ENCODE measurements at places on chromosomes 7 and 10.

DNA sequence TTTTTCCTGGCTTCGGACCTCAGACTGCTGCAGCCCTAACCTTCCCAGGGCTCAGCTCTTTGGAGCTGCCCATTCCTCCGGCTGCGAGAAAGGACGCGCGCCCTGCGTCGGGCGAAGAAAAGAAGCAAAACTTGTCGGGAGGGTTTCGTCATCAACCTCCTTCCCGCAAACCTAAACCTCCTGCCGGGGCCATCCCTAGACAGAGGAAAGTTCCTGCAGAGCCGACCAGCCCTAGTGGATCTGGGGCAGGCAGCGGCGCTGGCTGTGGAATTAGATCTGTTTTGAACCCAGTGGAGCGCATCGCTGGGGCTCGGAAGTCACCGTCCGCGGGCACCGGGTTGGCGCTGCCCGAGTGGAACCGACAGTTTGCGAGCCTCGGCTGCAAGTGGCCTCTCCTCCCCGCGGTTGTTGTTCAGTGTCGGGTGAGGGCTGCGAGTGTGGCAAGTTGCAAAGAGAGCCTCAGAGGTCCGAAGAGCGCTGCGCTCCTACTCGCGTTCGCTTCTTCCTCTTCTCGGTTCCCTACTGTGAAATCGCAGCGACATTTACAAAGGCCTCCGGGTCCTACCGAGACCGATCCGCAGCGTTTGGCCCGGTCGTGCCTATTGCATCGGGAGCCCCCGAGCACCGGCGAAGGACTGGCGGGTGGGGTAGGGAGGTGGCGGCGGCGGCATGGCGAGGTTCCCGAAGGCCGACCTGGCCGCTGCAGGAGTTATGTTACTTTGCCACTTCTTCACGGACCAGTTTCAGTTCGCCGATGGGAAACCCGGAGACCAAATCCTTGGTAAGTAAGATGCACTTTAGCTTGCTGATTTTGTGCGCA lies at the start of gene PLXDC2:
Gene PLXDC2 (plus strand): TSS at position 22 of the 820 bp plus-strand sequence.
- DNase-seq = no peak

GRCh38 chr10:534047-534566 lies 155.4 kb downstream of the DIP2C start:
- DNase-seq = no peak

- DNase-seq = no peak
These were observed 120.0 kb downstream of the PPP1R9A start for GRCh38 chr7:95027234-95027872.

- no peak for DNase-seq
These were observed 28.5 kb upstream of the LOXL4 start for GRCh38 chr10:98296524-98296923.

DNA sequence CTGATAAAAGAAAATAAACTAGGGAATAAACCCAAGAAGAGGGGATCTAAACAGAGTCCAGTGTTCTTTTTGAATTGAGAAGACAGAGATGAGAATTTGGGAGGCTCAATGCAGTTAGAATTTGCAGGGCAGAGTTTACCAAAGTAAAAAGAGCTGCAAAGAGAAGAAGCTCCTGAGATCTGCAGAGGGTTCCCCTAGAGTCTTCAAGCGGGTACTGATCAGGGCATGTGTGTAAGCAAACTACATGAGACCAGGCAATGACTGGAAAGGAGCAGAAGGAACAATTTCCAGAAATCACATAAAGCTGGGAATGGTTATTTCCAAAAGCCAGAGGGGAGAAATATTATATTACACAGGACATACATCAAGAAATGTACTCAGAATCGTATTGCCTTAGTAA lies 58.1 kb upstream of the TES start:
- no peak for DNase-seq

GRCh38 chr10:129854796-129855705 lies 109.0 kb downstream of the EBF3 start:
- no peak for DNase-seq

- no peak for DNase-seq
These were observed 135.5 kb downstream of the LSMEM1 start for GRCh38 chr7:112616295-112616694.

DNA sequence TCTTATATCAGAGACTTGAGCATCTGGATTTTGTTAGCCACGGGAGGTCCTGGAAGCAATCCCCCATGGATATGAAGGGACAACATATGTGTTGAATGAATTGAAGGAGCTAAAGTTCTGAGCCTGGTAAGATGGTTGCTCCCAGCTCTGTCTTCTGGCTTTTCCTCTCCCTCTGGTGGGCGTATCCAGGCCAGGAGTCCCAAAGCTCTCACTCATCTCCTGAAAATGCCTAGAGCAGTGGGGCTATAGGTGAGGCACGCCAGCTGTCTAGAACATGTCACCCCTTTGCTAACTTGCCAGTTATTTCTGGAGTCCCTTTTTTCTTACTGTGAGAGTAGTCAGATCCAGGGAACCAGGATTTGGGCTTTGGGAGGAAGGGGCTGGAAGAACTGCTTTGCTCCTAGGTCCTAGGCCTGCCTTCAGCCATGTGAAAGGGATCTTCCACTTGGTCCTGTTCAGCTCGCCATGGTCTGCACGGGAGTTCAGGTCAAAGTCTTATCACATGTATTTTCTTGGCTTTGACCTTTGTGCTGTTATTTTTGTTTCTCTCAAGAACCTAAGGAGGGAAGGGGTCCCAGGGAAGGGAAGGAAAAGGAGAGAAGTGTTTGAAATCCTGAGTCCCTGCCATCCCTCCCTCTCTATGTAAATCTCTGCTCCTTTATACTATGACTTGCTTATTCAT lies 73.6 kb downstream of the MINPP1 start:
- no peak for DNase-seq

DNA sequence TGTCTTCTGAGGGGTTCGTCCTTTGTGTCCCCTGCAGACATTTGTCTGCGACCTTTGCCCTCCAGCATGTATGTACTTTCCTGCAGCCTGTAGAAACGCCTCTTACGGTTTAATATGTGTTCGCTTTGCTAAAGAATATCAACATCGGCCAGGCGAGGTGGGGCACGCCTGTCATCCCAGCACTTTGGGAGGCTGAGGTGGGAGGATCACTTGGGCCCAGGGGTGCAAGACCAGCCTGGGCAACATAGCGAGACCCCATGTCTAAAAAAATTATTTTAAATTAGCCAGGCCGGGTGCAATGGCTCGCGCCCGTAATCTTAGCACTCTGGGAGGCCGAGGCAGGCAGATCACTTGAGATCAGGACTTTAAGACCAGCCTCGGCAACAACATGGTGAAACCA lies 15.5 kb downstream of the ALKBH4 start:
- DNase-seq = no peak

DNA sequence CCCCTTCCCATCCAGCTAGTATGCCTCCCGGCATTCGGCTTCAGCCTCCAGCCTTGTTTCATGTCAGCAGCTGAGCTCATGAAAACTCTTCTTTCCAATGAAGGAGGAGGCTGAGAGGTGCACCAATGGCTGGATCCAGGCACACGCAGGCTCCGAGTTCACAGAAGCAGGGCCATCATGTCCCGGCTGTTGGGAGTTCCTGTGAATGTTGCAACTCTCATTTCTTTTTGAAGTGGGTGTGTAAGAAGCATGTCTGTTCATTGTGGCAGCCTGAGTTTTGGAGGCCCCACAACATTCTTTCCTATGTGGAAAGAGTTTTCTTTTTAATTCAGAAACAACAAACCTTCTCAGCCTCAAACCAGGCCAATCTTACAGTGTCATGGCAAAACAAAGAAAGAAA lies 89.7 kb downstream of the PTPRE start:
- no peak for DNase-seq

GRCh38 chr7:77866786-77867536 lies 68.4 kb downstream of the PHTF2 start:
- no peak for DNase-seq

DNA sequence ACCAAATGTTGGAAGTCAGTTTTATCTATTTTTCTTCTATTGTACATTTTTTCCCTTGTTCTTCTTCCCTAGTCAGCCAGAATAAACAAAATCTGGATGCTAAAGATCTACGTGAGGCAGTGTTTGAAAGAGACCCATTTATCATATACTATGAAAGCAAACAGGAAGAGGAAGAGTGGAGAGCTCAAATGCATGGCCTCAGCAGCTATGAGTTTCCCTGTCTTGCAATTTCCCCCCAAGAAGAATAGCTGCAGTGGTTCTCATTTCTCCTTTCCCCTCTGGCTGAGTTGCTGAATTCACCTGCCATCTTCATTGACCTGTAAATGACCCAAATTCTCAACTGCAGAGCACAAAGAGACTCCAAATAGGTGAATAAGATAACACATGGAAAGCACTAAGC lies 347.1 kb upstream of the NRP1 start:
- no peak for DNase-seq

GRCh38 chr7:18133921-18134320 lies 106.3 kb upstream of the PRPS1L1 start:
- no peak for DNase-seq

DNA sequence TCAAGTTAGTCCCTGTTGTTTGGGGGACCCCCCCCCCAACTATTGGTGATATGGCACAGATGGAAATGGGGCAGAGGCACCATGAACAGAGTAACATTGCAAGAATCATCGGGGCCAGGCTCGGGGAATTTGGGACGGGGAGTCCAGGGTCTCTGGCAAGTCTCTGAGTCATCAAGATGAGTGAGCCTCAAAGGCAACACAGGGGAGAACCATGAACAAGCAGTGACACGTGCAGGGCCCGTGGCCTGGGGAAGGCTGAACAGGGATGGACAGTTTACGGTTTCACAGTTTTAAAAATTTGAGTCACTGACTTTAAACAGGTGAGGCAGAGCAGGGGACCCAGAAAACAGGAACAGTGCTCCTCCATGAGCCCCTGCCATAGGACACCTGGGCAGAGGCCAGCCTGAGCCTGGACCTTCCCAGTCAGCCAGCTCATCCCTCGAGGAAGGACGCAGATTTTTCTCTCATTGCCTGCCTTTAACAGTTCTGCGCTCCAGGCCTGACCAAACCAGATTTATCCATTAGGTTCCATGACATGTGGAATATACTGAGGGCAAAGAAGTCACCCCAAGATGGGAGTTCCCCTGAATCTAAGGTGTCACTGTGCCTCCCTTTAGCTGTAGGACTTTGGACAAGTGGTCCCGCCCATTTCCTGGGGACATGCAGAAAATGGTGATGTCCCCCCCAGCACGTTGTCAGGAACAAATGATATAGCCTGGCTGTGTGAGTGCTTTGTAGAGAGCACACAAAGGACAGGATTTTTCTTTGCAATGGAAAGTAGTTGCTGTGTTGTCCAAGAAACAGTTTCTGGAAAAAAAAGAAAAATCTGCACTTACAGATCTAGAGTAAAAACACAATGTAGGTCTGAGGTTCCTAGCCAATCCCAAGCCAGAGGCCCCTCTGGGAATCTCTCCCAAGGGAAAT lies 23.8 kb downstream of the CHST15 start:
- no peak for DNase-seq

GRCh38 chr7:148835854-148836253 lies 48.2 kb downstream of the EZH2 start:
- DNase-seq = no peak

GRCh38 chr7:2732388-2732787 lies 44.4 kb downstream of the AMZ1 start:
- no peak for DNase-seq

- DNase-seq = no peak
These were observed 76.4 kb downstream of the MPLKIP start for GRCh38 chr7:40058026-40058425.

DNA sequence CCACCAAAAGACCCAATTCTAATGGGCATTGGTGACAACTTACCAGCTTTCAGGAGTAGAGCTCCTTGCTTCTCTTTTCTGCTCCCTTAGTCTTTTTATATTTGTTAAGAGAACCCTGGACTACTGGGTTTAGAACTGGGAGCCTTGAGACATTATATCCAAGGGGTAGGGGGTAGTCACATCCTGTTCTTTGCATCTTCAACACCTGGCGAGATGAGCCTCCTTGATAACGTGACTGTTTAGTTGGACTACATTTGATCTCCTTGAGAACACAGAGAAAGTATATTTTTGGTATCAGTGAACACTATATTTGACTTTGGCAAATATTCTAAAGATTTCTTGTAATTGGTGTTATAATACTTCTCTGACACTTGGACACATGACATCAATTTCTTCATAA lies 9.0 kb upstream of the SMNDC1 start:
- DNase-seq = no peak

- DNase-seq = no peak
These were observed 8.0 kb upstream of the ALDH18A1 start for GRCh38 chr10:95664543-95664942.

DNA sequence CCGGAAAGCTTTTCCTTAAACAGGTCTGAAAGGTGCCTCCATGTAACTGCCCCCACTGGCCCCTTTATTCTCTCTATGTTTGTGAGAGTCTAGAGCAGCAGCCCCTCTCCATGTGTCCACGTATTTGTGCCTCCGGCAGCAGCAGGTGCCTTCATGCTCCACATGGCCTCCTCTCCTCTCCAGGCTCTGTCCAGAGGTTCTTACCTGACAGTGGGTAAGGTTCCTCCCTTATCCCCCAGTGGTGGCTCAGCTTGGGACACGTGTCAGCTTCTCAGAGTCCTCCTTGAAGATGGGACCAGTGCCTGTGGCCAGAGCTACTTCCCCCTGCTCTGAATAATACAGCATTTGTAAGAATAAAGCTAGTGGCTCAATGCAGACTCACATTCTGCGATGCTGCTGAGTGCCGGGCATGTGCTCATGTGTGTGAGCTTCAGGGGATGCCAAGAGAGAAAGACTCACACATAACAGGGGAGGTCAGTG lies 7.9 kb downstream of the CALML3 start:
- DNase-seq = no peak

GRCh38 chr7:90484706-90485105 lies 15.3 kb downstream of the PTTG1IP2 start:
- no peak for DNase-seq

DNA sequence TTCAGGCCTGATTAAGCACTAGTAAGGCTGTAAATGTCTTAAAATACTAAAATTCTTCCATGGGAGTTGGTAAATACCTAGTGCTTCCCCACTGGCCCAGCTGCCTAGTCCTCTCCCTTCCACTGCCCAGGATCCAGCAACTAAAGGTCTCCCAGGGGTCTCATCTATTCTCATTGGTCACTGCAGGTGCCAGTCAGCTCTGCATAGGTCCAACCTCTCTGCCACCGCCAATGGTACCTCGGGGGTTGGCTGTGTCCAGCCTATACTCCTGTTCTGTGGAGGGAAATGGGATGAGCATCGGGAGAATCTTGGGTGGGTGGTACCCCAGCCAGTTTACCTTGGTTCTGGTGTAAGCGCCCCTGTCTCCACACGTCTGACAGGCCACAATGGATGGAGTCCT lies 6.1 kb upstream of the CREB5 start:
- DNase-seq = no peak

GRCh38 chr7:98617960-98618418 lies 904 bp downstream of the NPTX2 start:
- no peak for DNase-seq

GRCh38 chr7:115340828-115341227 lies 418.9 kb downstream of the MDFIC start:
- no peak for DNase-seq
